Upper lobe of right lung (tissue), 1 donor: ENCODE measurements at places on chromosomes 3 and 15. TPM values are rescaled to one million over a fixed set of nuclear protein-coding genes. Genes with fewer than 3 reads are reported as not detected.

ITGA11 gene
- 7.1 TPM for total RNA-seq

SPINK8 gene
- total RNA-seq, result not detected

NTRK3 gene
- 2.8 TPM for total RNA-seq

ESYT3 gene
- total RNA-seq, result 66.4 TPM

OIP5 gene
- 0.55 TPM for total RNA-seq
